Tibial nerve (tissue), 4 donors: ENCODE measurements at places on chromosomes 7 and 10.

DNA sequence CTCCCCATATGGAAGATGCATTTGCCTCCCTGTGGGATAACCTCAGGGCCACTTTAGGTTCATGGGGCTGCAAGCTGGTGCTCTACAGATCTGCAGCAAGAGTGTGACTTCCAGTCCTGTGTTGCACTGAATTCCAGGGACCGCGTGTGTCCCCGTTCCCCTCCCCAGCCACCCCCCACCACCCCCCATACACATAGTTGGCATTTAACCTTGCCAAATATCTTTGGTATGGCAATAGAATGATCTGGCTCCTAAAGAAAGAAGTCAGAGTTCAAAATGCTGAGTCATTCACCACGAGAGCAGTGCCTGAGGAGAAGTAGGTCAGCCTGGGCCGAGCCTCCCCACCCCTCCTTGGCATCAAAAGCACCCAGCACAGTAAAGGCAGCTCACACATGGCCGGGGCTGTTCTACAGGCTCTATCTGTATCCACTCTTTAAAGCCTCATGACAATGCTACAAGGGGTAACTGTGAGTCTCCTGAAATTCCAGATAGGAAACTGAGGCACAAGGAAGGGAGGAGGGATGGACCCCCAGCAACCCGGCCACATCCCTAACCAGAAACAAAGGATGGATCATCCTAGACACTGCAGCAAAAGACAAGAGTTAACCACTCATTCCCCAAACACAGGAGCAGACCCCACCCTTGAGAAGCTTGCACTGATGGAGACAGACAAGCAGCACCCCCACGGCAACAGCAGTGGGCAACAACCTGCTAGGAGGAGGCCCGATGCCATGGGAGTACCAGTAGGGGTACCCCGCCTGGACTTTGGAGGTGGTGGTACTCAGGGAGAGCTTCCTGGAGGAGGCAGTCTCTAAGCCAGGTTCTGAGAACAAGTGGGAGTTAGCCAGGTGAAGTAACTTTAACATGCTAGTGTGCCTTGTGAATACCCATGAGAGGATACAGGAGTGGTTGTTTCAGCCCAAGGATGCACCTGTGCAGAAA, 70.3 kb upstream of the NANOS1 start:
- DNase-seq = peak; percentile 41

- DNase-seq = no peak
Observed at GRCh38 chr7:30301751-30302150, 17.4 kb downstream of the ZNRF2 start.

- DNase-seq = no peak
Observed at GRCh38 chr10:37379991-37380390, 254.6 kb downstream of the ANKRD30A start.

DNA sequence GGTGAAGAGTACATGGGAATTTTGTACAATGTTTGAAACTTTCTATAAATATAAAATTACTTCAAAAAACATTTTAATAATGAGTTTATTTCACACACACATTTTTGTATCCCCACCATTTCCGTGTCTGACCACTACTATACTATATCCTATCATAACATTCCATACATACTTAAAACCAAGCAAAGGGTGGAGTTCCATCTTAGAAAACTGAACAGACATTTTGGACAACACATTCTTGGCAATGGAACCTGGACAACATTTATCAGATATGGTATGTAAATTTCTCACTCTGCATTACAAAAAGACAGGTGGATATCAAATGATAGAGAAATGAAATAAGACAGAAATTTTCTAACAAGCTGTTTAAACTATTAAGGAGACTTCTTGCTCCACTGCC, 168.9 kb downstream of the TWIST1 start:
- no peak for DNase-seq

DNA sequence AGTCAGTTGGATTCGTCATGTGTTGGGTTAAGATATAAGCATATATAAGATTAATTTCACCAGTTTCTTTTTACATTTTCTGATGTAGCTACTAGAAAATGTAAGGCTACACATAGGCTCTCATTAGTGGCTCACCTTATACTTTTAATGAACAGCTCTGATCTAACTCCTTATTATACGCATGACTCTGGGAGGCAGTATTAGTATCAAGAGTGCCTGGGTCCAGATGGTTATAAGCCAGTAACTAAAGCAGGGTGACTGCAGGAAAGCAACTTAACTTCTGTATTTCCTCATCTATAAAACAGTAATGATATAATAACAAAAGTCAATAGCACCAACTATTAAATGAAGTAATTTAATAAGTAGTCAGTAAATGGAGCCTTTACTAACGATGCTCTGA, 1.4 kb upstream of the ELMO1 start:
- DNase-seq = no peak

DNA sequence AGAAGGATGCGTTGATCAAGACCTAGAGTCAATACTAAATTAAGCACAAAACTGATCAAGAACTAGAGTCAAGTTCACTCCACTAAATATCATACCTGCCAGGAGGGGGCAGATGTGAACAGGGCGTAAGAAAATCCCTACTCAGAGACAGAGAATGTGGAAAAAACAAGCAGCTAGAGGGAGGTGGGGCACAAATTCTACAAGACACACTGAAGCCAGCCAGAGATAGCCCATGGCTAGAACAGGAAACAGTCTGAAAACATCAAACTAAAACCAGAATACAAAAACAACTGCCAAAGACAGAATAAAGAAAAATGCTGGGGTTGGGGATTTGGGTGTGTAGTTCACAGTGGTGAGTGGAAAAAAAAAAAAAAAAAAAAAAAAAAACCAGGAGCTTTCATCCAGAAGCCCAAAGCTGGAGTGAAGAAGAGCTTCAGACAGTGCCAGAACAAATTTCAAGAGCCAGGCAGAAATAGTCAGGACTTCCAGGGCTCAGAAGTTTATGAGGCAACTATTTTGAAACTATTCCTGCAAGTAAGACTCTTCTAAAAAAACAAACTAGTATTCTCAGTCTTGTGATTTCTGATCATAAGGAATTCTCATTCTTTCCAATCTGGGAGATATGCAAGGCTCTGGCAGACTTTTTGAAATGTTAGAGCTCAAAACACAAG, 118.3 kb downstream of the CCDC71L start:
- peak; percentile 81 for DNase-seq

DNA sequence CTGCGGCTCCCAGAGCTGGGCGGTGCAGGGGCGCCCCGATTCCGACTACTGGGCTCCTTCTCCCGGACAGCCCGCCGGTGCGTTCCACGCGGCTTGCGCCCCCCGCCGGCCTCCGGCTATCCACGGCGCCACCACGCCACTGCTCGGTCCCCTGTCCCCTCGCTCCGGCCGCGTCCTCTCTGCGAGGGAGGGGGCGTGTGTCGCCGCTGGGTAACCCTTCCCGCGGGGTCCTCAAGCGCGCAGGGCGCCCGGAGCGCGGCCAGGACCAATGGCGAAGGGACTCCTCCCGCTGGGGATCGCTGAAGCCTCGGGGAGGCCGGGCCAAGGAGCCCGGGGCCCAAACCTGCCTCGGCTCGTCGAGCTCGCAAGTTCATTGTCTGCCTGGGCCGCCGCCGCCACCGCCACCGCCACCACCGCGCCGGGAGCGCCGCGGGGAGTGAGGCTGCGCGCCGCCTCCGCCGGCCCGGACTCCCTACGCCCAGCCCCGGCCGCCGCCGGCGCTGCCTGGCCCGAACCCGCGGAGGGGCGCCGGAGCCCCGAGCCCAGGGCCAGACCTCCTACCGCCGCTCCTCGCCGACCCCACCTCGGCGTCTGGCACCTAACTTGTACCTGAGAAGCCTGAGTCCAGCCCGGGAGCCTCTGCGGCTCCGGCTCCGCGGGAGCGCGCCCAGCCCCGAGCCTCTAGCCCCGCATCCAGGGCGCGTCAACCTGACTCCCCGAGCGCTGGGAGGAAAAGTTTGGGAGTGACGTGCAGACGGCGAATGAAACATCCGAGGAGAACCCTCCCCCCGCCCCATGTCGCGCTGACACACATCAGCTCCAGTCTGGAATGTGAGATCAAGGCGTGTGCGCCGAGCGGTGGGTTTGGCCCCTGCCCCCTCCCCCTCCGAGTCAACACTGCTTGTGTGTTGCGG, at the start of gene CHST15:
Gene CHST15, minus strand, starts transcription at position 739 of the 914 bp plus-strand sequence. CDS start 47,386 bp downstream, outside the sequence.
- DNase-seq = no peak

- DNase-seq = no peak
Observed at GRCh38 chr7:68823996-68824780, 774.1 kb upstream of the AUTS2 start.

DNA sequence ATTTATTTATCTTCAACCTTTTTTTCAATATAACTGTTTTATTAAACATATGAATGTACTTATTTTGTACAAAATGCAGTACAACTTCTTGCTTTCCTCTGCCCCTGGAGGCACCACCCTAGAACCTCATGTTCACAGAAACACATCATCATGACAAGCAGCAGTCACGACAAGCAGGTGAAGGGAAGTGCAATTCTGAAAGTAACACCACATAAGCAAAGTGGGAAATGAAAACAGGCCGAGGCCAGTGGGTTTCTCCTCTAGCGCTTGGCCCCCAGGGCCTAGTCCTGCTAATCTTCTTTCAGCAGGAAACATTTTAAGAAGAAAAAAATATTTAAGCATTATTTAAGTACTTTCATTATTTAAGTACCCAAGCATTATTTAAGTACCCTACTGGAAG, 598.1 kb downstream of the SH2D4B start:
- DNase-seq = no peak

DNA sequence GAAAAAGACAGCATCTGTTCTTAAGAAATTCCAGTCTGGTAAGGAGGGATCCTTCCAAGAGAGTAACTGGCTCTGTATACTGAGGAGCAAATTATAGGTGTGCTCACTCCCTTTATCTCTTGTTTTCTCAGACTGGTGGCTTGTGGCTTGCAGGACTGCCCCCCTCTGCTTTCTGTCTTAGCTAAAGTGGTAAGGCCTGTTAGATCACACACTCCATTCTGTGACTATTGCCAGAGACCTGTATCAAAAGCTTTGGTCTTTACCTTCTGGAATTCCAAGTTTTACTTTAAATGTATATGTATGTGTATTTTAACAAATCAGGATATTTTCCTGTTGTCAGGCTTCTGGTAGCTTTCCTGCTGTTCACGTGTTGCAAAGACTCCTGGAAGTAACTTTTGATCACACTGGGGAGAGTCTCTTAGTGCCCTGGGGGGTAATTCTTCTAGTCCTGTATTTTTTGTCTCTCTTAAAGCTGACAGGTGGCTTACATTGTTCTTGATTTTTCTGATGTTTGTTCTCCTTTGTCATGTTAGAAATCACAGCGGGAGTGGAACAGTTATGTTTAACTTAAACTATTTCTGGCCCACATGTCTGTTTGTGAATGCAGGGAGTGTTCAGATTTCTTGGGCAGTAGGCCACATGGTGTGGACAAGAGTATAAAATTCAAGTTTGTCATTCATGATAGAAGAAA, 99.0 kb downstream of the PLPP4 start:
- no peak for DNase-seq

GRCh38 chr7:1946773-1947450, 276.8 kb downstream of the ELFN1 start:
- no peak for DNase-seq

DNA sequence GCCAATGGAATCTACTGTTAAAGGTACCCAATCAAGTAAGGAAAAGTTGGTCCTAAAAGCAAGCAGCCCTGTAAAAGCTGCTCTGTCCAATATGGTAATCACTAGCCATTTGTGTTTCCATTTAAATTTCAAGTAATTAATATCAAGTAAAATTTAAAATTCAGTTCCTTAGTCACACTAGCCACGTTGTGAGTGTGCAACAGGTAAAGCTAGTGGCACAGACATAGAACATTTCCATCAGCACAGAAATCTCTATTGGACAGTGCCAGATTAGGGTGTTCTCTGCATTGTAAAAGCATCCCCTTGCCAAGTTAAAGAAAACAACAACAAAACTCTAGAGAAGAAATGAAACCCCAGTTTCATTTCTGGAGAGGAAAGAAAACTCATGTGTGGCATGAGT, 4.4 kb downstream of the CAV1 start:
- no peak for DNase-seq

GRCh38 chr7:25759286-25759685, 392.7 kb upstream of the NFE2L3 start:
- DNase-seq = no peak

DNA sequence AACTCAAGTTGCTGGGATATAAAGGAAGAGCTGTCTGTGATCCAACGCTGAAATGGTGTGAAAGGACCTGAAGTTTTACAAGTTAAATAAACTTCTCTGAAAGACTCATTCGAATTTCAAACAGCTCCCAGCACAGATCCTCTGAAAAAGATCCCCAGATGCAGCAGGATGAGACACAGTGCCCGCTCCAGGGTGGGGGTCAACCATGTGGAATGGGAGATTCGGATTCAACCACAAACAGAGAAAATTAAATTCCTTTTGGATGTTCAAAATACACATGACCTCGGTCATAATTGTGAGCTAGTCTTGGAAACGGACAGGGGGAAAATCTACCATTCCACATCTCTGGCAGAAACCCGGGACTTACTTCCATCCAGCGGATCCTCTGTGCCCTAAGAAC, 119.6 kb downstream of the PRKAG2 start:
- DNase-seq = no peak

GRCh38 chr10:101355072-101355706, 1.2 kb downstream of the BTRC start:
- no peak for DNase-seq

DNA sequence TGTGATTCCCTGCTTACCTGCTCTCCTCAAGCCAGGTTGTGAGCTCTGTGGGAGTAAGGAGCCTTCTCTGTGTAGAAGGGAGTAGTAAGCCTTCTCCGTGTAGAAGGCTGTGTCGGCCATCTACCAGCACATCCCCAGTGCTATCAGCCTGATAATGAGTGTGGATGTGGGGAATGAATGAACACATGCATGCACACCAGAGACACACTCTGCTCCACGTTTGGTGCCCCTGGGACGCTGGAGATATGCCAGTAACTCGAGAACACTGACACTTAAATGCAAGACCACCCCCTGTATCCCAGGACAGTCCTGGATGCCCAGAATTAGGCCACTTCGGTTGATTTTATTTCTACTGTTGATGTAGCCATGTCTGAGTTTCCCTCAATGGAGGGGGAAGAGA, 21.1 kb upstream of the GPR26 start:
- no peak for DNase-seq
